ENCODE measurements at places on chromosomes 6 and 20.
A peak's percentile ranks its signal among the peaks of the same experiment; 100 is the strongest.

DNA sequence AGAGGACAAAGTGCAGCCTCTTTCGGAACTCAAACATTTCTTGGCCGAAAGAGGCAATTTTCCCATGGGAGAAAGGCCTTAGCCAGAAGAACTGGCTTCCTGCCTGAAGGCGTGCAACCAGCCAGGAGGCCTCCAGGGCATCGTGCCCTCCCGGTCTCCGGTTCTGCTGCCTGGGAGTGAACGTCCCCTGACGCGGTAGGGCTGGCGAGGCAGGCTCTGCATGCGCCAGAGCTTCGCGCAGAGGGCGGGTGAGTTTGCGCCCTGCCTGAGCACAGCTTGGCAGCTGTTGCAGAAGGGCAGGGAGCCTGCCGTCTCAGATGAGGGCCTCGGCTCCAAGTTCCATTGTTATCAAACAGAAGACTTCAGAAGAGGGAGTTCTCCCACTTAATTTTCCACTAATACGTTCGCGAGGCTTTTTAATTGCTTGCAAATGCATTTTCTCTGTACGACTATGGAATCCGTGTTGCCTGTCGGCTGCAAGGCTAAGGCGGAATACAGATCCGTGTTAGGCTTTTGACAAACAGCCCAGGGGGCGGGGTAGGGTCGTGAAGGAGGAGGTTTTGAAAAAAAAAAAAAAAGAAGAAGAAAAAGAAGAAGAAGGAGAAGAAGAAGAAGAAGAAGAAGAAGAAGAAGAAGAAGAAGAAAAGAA lies 5.5 kb upstream of the TFAP2D start:
- no peak for DNase-seq

GRCh38 chr20:38892091-38892981 lies 33.9 kb upstream of the FAM83D start:
- DNase-seq, result no peak

GRCh38 chr6:32790306-32790705 lies 26.5 kb downstream of the HLA-DOB start:
- DNase-seq, result no peak

- DNase-seq, result no peak
Measured at GRCh38 chr6:116979560-116979959, 102.5 kb downstream of the RFX6 start.

- DNase-seq, result peak; percentile 34
Measured at GRCh38 chr6:35213824-35214756, at the start of gene SCUBE3. SCUBE3 (plus strand) TSS chr6:35213956; CDS start chr6:35214419, 463 bp downstream.

Measured in astrocyte of the spinal cord (primary cell).